ENCODE measurements at places on chromosomes 1 and 21.
A peak's percentile ranks its signal among the peaks of the same experiment; 100 is the strongest.

DNA sequence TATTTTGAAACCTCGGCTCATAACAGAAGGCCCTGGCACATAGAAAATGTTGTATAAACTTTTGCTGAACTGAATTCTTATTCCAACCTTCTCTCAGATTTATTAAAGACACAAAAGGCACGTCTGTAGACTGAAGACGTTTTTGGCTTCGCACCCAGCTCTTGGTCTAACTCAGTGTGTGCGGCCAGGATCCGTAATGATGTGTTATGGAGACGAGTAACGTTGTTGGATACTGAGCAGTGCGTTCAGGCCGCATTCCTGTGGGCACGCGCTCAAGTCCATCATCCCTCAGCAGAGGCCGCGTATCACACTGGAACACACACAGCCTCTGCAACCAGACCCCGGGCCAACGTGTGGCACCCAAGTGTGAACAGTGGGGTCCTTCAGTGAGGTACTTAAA, 154.8 kb upstream of the RAB4A start:
- DNase-seq = no peak

DNA sequence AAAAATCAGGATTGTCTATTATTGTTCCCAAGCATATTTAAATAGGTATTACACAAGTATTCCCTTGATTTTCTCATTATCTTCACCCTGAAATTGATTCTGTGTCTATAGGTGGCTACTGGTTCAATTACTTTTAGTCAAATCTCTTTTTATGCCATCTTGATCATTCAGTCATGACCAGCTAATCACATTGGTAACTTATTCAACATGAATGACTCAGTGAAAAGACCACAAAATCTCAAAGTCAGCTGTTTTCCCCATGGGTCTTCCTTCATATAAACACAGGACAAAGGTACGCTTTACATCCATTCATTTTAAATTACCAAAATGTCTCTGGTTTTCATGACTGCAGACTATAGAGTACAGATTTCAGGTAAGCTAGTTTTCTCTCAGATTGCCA, 23.7 kb upstream of the NRIP1 start:
- DNase-seq = no peak

- no peak for DNase-seq
Observed at GRCh38 chr21:38838598-38839327, 33.0 kb downstream of the ETS2 start.

GRCh38 chr1:25239681-25240541, 7.3 kb downstream of the RSRP1 start:
- DNase-seq = peak; percentile 90

DNA sequence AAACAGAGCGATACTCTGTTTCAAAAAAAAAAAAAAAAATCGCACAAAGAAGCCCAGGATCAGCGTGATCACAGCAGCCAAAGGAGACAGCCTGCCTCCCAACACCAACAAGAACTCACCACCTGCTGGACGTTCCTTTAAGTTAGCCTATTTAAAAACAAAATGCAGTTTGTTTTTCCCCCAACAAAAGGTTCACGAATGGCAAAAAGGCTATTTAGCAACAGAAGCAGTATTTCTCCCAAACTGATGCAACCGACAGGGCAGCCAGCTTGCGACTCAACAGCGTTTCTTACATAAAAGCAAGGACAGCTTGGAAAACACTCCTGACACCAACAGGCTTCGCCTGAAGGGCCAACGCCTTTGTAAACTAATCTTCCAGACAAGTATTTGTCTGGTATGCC, 6.8 kb downstream of the SSU72 start:
- no peak for DNase-seq

GRCh38 chr1:27994060-27994459, 34.3 kb downstream of the XKR8 start:
- DNase-seq = no peak

DNA sequence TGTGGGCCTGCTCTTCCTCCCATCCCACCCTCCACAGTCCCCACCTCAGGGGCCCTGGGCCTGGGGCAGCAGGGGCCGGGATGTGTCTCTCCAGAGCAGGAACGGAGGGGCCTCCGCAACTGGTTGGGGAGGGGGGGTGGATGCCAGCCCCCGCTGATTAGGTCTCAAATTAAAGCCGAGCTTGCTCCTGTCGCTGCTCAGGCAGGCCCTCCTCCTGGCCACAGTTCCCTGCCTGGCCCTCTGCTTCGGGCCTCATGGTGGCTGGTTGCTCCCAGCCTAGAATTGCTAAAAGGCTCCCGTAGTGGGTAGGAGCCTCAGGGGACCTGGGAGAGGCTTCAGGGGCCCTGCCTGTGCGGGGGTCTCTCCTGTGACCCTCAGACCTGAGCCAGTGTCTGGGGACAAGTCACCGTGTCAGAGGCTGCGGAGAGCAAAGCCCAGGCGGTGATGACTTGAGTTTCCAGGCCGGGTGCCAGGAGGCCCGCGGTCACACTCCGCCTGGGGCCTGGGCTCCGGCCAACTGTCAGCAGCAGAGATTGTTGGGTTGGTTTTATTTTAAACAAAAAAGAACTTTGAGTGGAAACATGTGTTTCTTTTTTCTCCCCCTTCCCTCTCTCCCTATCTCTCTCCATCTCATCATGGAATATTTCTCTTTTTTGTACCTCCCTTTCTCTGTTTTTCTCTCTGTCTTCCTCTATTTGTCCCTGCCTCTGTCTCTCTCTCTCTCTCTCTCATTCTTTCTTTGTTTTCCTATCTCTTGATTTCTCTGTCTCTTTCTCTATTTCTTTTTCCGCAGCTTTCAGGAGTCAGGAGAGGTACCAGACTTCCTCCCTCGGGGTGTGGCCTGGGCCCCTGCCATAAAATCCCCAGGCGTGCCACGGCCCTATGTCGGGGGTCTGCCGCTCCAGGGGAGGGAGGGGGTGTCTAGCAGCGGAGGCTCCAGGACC, 20.0 kb upstream of the EPHA2 start:
- peak; percentile 64 for DNase-seq

- DNase-seq = no peak
Observed at GRCh38 chr1:22383526-22384294, 67.9 kb upstream of the ZBTB40 start.

- DNase-seq = no peak
Observed at GRCh38 chr1:230861489-230861888, 6.8 kb downstream of the C1orf198 start.

- no peak for DNase-seq
Observed at GRCh38 chr21:40567501-40567900, 279.5 kb downstream of the DSCAM start.

GRCh38 chr1:228335406-228336307, 71.0 kb downstream of the TRIM11 start:
- peak; percentile 8 for DNase-seq

GRCh38 chr1:234477386-234478151, 1.4 kb downstream of the TARBP1 start:
- DNase-seq = no peak

DNA sequence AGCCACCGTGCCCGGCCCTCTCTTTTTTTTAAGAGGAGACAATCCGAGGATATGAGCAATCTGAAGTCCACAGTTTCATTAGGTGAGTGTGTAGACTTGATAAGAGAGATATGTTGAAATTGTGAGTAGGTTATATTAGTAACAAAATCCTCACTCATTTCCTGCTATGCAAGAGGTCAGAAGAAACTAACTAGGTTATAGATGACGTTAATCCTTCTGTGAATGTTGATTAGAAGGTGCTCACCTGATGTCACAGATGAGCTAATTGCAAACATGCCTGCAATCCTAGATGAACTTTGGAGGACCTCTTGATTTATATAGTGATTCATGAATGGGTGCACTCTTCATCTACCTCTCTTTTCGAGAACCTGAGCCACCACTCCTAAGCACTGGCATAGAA, 29.3 kb downstream of the NTMT2 start:
- no peak for DNase-seq

- no peak for DNase-seq
Observed at GRCh38 chr1:73800376-73800775, 397.6 kb downstream of the LRRIQ3 start.

GRCh38 chr1:235851939-235852338, 14.8 kb downstream of the LYST start:
- no peak for DNase-seq

DNA sequence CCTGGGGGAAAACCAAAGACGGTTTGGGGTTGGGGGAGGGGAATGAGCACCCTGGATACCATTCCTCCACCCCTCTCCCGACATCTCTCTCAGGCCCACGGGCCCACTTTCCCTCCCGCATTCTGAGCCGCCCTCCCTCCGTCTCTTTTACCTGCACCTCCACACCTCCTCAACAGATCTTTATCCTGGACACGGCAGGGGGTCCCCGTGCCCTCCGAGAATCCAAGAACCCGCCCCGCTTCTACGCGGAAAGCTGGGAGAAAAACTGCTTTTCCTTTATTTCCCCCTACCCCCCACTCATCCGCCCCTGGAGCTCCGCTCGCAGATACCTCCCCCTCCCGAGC, 108.8 kb downstream of the NAV1 start:
- no peak for DNase-seq

DNA sequence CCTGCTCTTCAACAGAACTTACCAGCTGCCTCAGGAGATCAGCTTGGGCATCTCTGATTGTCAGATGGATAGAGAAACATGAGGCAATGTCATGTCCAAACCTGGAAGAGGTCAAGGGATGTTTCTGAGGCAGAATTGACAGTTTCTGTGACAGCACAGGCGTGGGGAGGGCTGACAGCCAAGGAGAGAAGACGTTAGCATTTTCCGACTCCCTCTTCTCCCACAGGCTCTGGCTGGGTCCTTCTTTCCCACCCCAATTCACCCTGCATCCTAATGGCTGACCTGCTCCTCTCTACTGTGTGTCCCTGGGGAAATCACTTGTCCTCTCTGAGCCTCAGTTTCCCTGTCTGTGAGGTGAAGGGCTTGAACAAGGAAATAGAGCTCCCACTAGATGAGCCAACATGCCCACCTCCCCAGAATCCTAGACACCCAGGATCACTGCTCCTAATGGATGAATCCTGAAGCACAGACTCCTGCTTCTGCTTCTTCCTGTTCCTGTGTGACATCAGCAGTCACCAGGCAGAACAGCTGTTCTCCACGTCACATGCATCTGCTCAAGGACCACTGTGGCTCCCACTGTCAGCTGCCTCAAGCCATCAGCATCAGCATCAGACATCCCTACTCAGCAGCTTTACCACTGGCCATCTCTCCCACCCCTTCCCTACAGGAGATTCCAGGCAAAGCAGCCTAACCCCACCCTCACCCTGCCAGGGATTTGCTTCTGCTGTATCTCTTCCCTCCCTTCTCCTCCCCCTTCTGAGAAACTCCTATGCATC, 408.0 kb downstream of the MATN1 start:
- DNase-seq = no peak

All from dorsolateral prefrontal cortex (tissue), 122 donors.